ENCODE measurements at places on chromosomes 7 and 10. TPM values are rescaled to one million over a fixed set of nuclear protein-coding genes. Genes with fewer than 3 reads are reported as not detected.

DNA sequence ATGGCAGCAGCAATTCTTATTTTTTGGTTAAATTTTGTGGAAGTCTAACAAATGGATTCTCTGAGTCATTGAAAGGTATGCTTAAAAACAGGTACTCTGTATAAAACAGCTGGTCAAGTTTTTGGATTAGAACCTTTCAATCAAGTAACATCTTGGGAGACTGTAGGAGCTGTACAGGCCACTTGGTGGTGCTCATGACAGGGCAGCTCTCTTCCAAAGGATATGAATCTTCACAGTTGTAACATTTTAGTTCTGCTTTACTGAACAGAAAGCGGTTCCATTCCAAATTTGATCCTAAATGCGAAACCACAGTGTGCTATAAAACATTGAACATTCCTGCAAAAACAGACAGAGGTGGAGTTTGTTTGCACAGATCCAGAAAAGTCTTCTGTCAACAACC is 44.5 kb upstream of the AGR3 start:
- no peak for DNase-seq

DNA sequence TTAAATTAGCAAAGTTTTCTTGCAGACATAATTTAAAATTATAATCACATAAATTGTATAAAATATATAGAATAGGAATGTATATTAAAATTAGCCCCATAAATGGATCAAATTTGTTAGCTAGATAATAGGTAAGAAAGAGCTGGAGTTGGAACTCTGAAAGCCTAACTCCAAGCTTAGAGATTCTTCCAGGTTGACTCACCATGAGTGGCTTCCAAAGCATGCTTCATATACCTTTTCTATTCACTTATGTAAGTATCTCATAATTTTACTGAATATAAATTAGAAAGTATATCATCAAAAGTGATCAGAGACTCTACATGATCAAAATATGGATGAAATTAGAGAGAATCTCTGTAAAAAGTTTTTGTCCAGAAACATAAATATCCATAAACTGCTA is 320.7 kb upstream of the MAGI2 start:
- no peak for DNase-seq

GRCh38 chr7:93551063-93551895 is 23.2 kb downstream of the CALCR start:
- no peak for DNase-seq

DNA sequence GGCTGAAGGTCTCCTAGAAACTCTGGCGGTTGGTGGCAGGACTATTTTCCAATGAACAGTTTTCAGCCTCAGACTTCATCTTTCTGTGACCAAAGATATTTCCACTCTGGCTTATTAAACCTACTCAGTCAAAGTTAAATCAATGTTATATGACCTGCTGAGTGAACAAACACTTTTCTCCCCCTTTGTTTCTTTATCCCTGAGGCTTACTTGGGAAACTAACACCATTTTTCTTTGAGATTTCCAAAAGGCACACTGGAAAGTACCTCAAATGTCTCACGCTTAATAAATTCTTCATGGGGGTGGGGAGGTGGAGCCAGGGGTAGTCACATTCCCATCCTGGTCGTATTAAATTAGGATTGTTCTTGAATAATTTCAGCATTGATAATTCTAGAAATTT is 1.8 kb downstream of the TMEM26 start:
- no peak for DNase-seq

DNA sequence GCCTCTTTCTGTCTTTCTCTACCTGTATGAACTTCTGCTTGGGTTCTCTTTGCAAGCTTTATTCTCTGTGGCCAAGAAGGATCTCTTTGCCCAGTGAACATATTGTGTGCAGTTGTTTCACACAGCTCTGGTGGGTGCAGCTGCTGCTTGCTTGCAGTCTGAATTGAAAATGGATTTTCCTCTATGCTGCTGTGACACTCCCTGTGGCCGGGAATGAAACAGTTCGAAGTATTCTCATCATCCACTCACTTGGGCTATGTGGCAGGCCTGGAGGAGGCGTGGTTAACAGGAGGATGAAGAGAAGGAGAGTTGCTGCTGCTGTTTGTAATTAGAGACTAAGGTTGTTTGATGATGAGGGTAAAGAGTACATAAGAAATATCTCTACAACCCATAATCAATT is 28.4 kb upstream of the ITGA8 start:
- DNase-seq, result no peak

DNA sequence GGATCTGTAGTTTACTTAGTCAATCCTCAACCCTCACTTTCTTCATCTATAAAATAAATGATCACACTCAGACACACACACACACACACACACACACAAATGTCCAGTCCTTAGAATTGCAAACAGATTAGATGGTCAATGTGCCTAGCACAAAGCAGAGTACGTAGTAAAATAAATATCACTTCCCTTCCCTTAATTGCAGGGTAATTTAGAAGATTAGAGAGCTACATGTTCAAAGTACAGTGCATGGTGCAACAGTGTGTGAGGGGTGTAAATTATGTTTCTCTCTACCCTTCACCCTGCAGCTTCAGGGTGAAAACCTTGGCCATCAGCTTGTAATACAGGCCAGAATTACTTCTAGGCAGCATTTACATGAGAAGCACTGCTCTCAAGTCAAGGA is 187.0 kb upstream of the GHITM start:
- DNase-seq, result no peak

GRCh38 chr7:158809596-158809995 is 19.7 kb downstream of the ESYT2 start:
- no peak for DNase-seq

DNA sequence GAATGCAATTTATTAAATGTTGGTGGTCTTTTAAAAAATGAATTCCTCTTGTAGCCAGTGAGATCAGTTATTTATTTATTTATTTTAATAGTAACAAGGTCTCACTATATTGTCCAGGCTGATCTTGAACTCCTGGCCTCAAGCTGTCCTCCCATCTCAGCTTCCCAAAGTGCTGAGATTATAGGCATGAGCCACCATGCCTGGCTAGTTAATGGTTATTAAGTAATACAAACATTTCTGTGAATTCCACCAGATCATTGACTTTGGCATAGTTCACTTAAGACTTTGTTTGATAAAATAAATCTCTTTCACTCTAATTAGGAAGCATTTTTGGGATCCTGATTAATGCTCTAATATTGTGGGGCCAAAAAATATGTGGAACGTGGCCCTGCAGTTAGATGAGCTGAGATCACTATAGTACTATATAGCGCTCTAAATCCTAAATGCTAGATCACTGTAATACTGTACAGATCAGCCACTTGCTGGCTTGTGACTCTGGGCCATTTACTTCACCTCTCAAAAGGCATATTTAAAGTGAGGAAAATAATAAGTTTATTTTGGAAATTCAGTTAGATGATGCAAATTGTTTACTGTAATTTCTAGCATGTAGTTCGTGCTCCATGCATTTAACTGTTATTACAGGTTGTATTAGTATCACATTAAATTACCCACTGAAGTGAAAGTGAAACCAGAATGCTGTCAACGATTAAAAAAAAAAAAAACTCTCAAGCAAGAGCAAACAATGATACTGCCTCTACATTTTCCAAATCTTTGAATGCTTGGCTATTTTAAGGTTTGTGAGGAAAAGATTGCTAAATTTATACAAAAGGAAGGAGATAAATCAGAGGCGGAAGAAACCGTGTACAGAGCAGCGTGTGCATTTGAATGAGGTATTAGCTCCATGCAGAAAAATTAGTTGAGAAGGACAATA is 15.9 kb upstream of the FAS start:
- no peak for DNase-seq

DNA sequence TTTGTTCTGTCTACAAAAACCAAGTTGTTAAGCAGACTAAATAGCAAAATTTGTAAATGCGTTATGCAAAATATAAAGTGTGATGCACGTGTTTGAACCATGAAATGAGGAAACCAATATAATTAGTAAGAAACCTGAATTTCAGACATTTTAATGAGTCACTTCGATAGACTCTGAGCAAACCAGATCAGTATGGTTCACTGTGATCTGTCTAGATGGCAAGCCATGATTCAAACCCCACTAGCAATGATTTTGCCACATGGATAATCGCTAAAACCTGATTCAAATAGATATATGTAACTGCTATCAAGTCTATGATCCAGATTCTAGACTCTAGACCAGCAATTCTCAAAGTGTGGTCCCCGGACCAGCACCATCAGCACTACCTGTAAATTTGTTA is 24.8 kb downstream of the ZC3HAV1 start:
- no peak for DNase-seq

- no peak for DNase-seq
These were observed 506.5 kb upstream of the SEMA3D start for GRCh38 chr7:85693326-85693725.

- no peak for DNase-seq
These were observed 26.2 kb downstream of the KAZALD1 start for GRCh38 chr10:101087965-101088364.

DNA sequence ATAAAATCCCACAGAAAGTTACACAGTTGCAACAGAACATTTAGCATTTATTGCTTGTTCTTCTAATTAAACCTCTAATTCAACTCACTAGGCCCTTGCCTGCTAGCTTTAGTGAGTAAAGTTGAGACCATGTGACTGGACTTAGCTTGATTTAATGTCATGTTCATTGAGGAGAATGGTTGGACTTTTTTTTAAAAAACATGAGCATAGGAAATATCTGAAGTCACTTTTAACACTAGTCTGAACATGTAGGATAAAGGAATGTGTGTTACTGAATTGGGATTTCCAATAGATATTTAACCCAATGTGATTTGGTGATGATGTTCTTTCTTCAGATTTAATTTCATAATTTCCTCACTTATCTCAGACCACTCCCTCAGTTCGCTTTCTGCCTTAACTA is 24.6 kb upstream of the GLCCI1 start:
- no peak for DNase-seq

DNA sequence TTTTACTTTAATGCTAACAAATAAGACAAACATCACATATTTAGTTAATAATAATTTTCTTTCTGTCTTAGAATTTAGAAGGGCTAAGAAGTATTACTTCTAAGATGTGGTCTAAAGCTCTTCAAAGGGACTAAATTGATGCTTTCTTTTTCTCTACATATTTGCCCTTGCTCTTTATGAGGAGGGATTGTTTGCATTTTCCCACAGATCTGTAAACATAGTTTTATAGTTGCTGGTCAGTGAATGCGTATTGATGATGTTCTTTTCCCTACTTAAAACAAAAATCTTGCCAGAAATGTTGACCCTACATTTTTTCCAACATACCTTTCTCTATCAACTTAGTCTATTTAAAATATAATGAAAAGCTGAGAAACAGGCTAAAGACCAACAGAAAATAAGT is 372.4 kb upstream of the LRGUK start:
- DNase-seq, result no peak

GRCh38 chr7:122543166-122543565 is 155.8 kb downstream of the RNF133 start:
- DNase-seq, result no peak

GRCh38 chr10:125089469-125089868 is 70.9 kb downstream of the CTBP2 start:
- no peak for DNase-seq

- DNase-seq, result no peak
These were observed 240.6 kb upstream of the SEMA3C start for GRCh38 chr7:81159402-81159801.

GRCh38 chr10:112896722-112897121 is 53.3 kb upstream of the TCF7L2 start:
- no peak for DNase-seq

GRCh38 chr7:73623798-73624668 is at the start of gene MLXIPL:
TSS of gene MLXIPL (minus strand) at chr7:73624522. CDS start at chr7:73624492, 30 bp downstream.
- DNase-seq, result peak; percentile 95

- DNase-seq, result no peak
These were observed 297.6 kb upstream of the SP8 start for GRCh38 chr7:21084286-21084685.

DNA sequence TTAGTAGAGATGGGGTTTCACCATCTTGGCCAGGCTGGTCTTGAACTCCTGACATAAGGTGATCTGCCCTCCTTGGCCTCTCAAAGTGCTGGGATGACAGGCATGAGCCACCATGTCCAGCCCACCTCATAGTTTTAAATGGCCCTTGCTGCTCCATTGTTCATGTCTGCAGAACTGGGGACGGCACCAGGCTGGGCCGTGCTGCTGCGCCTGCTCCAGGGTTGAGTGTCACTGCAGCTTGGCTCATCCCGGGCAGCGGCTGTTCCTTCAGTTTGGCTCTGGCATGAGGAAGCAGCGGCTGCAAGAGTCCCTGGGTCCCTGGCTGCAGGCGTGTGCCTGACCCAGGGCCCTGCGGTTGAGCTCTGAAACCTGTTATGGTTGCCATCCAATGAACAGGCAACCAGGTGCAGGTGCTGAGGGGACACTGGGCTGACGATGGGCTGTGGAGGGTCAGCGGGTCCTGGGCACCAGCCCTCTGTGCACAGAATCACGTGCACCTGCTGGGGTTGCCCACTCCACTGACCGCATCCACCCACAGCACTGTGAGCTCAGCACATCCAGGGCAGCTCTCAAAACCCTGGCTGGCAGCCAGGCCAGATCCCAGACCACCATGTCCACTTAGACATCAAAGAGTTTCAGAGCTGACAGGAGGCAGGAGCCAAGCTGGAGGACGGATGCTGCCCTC is 70.2 kb upstream of the PPP2R2D start:
- DNase-seq, result no peak

- DNase-seq, result peak; percentile 96
These were observed 86.2 kb upstream of the ANLN start for GRCh38 chr7:36303202-36304098.

DNA sequence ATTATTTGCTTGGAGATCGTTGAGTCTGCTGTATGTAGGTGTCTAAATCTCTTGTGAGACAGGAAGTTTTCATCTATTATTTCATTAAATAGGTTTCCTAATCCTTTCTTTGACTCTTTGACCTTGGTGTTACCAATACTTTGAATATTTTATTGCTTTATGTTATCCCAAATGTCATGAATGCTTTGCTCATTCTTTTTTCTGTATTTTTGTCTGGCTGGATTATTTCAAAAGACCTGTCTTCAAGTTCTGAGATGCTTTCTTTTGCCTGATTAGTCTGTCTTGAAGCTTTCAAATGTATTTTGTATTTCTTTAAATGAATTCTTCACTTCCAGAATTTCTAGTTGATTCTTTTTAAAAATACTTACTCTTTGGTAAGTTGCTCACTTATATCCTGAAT is 27.3 kb downstream of the UBE3C start:
- DNase-seq, result no peak

- DNase-seq, result no peak
These were observed 245.0 kb upstream of the SORCS1 start for GRCh38 chr10:107409522-107409921.

DNA sequence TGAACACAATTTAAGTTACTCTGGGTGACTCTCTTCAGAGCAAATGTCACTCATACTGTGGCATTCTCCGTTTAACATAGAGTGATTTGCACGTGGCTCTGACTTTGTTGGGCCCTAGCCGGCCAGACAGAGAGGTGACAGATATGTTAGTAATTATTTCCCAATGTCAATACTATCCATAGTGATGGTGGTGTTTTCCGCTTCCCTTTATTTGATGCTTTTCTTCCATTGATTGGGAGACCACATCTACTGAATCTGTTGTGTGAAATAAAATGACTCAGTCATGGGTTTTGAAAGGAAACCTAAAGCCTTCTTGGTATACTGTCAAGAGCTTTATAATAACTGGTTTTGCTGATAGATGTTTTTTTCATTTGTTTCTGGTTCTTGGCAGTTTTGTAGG is 7.4 kb downstream of the AVL9 start:
- no peak for DNase-seq

HECW1 gene
- total RNA-seq, result not detected

CCDC3 gene
- total RNA-seq, result 5.3 TPM

DNAJC2 gene
- 8.5 TPM for total RNA-seq

PLCE1 gene
- total RNA-seq, result 0.28 TPM

FRMPD2 gene
- not detected for total RNA-seq

AKR1C8 gene
- total RNA-seq, result 24.7 TPM

CHST12 gene
- 8.2 TPM for total RNA-seq

POLR2J3 gene
- total RNA-seq, result 15.1 TPM

CALML3 gene
- not detected for total RNA-seq

MMRN2 gene
- total RNA-seq, result 9.6 TPM
